ENCODE measurements at places on chromosomes 7 and 10.

DNA sequence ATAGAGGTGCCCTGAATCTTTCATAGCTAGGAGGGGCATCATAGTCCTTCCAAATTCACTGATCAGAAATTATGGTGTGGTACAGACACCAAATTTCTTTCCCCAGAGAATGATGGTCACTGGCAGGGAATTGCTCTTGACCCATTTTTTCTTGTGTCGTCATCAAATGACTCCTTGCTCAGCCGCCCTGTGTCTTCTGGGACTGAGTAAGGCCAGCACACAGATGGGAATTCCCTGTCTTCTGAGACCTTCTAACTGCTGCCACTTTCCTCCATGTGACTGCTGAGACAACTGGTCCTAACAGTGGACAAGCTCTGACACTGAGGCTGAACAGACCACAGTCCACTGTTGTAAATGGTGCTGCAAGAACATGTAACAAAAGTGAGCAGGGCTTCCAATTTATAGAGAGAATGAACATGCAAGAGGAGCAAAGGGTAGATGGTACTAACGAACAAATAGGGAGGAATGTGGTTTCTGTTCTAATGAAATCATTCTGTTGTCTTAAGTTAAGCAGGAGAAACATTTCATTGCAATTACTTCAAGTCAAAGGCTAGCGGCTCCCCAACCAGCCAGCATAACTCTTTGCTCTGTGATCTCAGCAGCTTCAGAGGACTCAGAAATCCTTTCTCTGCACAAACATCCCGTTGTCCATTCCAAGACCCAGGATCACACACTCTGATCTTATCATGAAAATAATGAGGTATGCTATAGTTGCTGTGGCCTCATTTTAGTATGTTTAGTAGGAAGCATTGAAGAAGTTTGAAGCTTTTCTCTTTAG, 235.9 kb upstream of the PRSS1 start:
- no peak for DNase-seq

DNA sequence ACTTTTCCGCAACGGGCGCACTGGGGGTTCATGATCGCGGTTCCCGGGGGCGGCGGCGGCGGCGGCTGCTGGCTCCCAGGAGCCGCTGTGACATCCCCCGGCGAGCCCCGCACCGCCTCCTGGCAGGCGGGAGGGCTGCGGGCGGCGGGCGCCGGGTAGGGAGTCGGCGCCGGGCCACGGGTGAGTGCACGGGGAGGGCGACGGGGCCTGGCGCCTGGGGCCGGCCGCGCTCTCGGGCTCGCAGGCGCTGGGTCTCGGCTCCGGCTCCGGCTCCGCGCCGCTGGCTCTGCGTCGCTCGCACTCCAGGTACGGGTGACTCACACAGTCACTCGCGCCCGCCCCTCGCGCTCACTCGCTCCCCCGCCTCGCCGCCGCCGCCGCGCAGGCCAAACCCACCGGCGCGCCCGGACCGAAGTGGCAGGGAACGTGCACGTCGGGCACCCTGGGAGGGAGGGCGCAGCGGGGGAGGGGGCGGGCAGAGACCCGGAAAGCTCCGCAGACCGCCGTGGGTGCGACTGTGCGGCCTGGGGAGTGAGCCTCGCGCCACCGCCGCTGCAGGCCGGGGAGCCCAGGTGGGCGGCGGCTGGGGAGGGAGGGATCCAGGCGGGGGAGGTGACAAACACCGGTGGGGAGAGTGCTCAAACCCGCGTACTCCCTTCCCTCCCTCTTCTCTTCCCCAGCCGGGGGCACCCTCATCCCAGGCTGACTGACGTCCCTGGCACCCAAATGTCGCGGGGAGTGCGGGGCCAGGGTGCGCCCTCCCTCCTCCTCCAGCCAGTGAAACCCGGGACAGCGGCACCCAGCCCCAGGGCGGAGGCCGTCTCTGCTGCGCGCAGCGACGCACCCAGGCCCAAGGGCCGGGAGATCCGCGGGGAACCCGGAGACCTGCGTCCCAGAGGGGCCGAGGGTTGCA, 276.9 kb upstream of the NEBL start:
- peak; percentile 16 for DNase-seq

GRCh38 chr7:158263110-158263963, 324.3 kb downstream of the PTPRN2 start:
- no peak for DNase-seq

GRCh38 chr7:79407351-79407750, 46.1 kb downstream of the MAGI2 start:
- no peak for DNase-seq

DNA sequence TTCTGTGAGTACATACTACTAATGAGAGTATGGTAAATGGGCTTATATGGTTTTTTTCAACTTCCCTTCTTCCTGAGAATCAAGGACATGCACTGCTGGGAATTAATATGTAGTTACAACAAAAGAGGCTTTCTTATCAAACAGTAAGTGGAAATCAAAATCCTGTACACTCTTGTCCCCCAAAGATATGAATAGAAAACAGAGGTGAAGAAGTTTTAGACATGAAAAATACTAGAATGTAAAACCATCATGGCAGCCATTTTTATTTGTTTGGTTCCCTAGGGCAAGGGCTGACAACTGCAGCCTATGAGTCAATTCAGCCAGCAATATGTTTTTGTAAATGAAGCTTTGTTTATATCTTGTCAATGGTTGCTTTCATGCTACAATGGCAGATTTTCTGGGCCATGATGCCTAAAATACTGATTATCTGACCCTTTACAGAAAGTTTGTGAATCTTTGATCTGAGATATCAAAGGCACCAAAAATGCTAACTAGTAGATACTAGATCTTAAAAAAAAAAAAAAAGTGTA, 422.4 kb downstream of the PARD3 start:
- no peak for DNase-seq

DNA sequence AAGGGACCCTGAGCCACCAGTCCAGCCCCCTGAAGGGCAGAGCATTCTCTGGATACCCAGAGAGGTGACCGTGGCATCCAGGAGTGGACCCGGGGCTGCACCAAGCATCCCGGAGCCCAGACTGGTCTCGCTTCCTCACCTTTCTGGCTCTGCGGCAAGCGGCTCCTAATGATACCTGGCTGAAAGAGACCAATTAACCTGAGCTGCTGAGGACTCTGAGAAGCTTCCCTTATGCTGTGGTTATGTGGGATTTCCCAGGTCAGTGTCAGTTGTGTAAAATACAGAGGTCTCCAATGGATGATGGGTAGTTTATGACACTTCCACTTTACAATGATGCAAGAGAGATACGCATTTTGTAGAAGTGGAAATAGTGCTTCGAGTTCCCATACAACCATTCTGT, 51.5 kb downstream of the PFKFB3 start:
- DNase-seq: no peak

DNA sequence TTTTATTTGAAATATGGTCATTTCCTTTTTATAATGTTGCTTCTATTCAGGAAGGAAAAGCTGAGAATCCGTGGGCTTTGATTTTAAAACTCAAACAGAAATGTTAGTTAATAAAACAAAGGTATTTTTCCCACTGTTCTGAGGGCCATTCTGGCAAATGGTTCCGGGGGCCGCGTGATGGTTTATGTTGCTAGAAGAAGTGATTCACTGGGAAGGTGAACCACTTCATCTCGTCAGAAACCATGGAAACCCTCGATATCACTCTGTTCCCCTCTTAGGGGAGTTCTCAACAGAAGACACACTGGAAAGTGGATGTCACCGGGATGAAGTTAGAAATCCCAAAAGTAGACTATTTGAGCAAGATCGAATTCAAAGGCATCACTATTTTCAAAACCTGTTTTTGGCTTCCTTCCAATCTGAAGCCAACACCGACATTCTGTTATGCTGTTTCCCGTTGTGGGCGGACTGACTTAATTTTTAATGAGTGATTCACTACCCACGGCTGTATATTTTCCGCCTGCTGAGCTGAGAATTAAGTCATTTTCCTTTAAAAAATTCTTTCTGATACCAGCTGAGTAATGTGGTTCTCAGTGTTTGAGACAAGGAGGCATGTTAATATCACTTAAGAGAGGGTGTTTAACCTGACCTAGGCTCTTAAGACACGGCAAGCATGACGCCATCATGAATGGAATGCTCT, 84.1 kb downstream of the PTPRE start:
- peak; percentile 65 for DNase-seq

- DNase-seq: no peak
Measured at GRCh38 chr7:151086802-151087244, 548 bp downstream of the AGAP3 start.

GRCh38 chr7:47405921-47406800, 175.8 kb downstream of the TNS3 start:
- no peak for DNase-seq

DNA sequence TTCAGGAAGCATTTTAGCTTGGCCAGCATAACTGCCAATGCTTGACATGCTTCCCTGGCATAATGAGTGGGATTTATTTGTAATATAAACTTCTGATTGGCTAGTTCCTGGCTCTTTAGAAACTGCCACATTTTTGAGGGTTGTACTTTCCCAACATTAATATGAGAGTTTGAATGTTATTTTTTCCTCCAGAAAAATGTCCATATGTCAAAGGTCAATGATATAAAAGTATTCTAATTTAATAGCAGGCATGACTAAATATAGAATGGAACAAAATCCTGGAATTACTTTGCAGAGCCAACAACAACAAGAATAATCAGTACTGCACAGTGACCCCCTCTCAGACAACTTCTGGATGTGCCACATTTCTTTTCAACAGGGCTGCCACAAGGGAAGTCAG, 352.6 kb downstream of the PRPF18 start:
- no peak for DNase-seq

- DNase-seq: no peak
Measured at GRCh38 chr7:158098125-158099030, 489.2 kb downstream of the PTPRN2 start.

DNA sequence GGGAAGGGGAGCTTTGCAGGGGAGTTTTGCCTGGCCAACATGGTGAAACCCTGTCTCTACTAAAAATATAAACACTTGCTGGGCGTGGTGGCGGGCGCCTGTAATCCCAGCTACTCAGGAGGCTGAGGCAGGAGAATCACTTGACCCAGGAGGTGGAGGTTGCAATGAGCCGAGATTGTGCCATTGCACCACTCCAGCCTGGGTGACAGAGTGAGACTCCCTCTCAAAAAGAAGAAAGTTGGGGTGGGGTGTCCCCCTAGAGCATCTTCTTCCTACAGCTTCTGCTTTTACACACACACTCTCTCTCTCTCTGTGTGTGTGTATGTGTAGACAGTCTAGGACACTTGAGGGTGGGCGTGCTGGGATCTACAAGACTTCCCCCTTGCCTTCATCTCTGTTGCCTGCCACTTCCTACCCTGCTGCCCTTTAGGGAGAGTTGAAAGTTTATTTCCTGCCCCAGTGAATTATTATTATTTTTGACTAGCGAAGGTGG, 21.7 kb downstream of the PLAU start:
- no peak for DNase-seq

- DNase-seq: no peak
Measured at GRCh38 chr7:52863652-52864051, 171.8 kb upstream of the POM121L12 start.

DNA sequence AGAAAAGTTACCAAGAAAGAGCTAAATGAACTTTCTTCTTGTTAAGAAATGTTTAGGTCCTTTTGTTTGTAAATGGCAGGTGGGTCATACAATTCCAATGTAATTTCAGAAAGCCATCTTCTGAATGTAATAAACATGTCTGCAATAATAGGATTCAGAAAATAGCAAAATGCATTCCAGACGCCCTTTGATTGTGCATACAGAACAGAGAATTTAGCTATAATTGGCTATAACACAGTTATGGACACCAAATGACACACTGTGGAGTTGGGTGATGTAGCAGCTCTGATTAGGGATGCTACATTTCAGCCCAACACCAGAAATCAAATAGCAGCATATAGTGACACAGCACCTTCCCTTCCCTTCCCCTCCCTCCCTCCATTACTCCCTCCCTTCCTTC, 240.8 kb downstream of the SNX10 start:
- no peak for DNase-seq

- no peak for DNase-seq
Measured at GRCh38 chr10:122083478-122084025, 94.6 kb downstream of the TACC2 start.

DNA sequence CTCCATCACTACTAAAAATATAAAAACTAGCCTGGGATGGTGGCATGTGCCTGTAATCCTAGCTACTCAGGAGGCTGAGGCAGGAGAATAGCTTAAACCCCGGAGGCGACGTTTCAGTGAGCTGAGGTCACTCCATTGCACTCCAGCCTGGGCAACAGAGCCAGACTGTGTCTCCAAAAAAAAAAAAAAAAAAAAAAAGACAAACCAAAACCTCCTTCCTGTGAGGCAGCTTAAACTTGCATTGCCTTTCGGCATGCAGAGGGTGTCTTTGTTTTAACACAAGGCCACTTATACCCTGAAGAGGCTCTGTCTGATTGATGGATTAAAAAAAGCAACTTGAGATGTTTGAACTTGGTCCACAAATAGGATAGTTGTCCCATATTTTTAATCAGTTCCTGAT, 128.4 kb upstream of the RSU1 start:
- DNase-seq: no peak

- DNase-seq: no peak
Measured at GRCh38 chr10:132373241-132373955, 23.6 kb upstream of the PWWP2B start.

DNA sequence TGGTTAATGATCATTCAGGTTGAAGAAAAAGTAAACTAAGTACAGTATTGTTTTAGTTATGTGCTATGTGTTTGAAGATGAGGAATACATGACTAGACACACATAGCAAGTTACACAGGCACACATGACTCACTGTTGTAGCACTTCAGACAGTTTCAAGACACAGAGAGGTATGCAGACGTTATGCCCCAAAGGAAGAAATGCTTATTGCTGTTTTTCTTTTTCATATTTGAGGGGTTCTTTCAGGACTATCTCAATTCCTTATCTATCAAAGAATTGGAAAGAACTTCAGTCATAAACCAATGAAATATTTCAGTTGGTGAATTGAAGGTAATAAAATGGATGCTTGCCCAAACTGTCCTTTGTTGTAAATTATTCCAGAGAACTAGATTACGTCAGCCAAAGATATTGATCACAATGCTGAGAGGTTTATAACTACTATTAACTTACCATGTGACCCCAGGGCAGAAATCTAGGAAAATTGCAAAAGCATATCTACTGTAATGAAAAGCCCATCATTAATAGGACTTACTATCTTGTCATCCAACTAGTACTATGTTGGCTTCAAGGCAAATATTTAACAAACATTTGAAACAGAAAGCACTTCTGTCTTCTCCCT, 61.2 kb upstream of the CAPZA2 start:
- DNase-seq: no peak

Data from activated T-cell treated with anti-CD3 and anti-CD28 coated beads for 24 hours (primary cell).